Left lobe of liver (tissue), 2 donors: ENCODE measurements at places on chromosomes 4 and X. TPM values are rescaled to one million over a fixed set of nuclear protein-coding genes. Genes with fewer than 3 reads are reported as not detected.
A peak's percentile ranks its signal among the peaks of the same experiment; 100 is the strongest.

- DNase-seq, result no peak
These were observed 556.4 kb upstream of the CPEB2 start for GRCh38 chr4:14445882-14446281.

GRCh38 chrX:63275127-63275526 lies 76.0 kb downstream of the SPIN4 start:
- DNase-seq, result peak; percentile 43

DNA sequence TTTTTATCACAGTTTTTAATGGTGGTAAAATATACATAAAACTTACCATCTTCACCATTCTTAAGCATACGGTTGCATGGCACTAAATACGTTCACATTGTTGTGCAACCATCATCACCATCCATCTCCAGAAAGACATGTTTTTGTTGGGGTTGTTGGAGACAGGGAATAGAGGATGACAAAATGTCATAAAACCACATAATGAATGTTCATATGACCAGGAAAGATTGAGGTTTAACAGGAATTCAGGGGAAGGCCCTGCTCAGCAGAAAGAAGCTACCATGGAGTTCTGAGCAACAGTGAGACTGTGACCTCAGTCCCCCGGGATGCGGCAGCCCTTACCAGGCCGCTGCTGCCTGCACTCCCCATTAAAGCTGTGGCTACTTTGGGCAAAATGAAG lies 63.9 kb upstream of the TRIM2 start:
- no peak for DNase-seq

The CSAG3 gene
- total RNA-seq, result not detected

The CORIN gene
- total RNA-seq, result 0.20 TPM

GRCh38 chr4:101777431-101777830 lies 13.1 kb upstream of the BANK1 start:
- DNase-seq, result no peak

The ZMAT1 gene
- total RNA-seq, result 2.5 TPM

- DNase-seq, result no peak
These were observed 71.4 kb downstream of the RTL5 start for GRCh38 chrX:72060196-72060920.

- no peak for DNase-seq
These were observed 741 bp downstream of the HGFAC start for GRCh38 chr4:3442460-3442958.

GRCh38 chr4:88054901-88055300 lies 47.5 kb downstream of the PKD2 start:
- DNase-seq, result peak; percentile 74

DNA sequence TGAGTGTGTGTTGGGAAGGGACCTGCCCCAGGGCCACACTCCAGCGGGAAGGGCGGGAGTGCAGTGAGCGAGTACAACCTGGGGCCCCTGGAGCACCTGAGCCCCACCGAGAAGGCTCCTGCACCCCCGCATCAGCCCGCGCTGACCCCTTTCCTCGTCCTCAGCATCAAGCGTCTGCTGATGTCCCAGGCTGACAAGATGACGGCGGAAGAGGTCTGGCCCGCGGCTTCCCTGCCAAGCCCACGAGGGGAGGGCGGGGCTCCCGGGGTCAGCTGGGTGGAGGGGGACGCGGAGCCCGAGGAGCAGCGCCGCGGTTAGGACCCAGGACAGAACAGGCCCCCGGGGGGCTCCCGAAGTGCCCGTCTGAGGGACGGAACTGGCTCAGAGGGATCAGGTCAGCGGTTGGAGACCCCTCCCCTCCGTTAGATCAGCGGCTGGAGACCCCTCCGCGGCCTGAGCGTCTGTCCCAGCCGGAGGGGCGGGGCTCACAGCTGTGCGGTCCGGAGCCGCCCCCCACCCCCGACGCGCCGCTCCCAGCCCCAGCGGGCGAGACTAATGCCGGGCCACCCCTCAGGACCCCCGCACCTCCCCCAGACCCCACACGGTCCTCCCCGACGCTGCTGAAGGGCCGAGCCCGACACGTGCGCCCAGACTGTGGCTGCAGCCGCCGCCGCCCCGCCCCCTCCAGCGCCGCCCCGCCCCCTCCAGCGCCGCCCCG lies 6.7 kb downstream of the MYL5 start:
- DNase-seq, result no peak

The LRRC66 gene
- 0.18 TPM for total RNA-seq

- DNase-seq, result no peak
These were observed 44.4 kb downstream of the METTL14 start for GRCh38 chr4:118729287-118730286.

- no peak for DNase-seq
These were observed at the start of gene CXCL5 for GRCh38 chr4:73998040-73999011. TSS of gene CXCL5 (minus strand) at chr4:73998677. CDS start at chr4:73998581, 96 bp downstream.

DNA sequence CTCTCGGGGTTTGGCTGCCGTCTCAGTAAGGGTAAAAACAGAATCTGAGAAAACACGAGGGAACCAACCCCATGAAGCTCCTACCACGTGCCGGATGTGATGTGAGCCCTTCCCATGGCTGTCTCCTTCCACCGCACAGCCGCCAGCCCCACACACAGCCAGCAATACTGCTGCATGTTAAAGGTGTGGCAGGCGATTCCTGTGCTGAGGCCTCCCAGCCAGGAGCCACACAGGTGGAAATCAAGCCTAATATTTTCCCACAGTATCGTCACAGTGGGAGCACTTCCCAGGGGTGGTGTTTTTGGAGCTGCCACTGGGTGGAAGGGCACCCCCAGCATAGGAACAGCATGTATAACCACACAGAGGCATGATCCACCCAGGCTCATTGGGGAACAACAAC lies 77.5 kb downstream of the SLC2A9 start:
- no peak for DNase-seq

DNA sequence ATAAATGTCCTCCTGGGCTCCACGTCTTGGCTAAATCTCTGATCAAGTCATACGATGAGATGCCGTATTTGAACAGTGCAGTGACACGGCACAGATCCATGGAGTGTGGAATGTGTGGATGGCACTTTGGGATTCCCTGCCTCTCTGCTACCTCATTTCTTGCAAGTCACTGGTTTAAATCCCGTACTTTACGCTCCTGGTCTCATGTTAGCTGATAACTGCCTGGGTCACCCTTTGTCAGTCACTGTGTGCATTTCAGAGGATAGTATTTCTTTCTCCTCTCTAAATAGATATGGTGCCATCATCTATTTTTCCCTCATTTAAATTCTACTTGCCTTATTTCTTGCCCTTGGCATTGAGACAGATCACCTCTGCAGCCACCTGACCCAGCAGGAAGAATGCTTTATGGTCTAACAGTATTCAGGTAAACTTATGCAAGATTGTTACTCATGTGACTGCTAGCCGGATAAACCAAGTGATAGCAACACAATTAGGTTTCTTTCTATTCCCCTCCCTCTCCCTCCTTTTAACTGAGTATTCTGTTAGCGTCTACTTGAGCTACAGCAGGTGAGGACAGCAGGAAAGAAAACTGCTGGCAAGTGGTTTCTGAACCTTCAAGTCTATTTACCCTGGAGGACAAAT lies 2.8 kb downstream of the EGF start:
- DNase-seq, result no peak

The F8A2 gene
- total RNA-seq, result 7.7 TPM

DNA sequence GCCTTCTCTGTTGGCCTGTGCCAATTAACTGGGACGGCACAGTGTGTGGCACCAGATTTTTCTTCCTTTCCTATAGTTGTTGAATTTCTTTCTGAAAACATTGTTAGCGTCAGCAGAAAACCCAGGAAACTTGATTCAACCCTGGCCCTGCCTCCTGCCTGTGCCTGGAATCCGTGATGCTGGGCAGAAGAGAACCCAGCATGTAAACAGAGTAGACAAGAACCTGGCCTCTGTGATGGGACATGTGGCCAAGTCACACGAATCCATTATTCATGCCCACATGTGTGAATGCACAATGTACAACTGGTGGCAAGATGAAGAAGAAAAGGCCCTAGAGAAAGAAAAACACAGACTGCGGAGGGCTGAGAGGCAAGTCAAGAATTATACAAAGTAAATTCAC lies 111.4 kb downstream of the EFHC2 start:
- no peak for DNase-seq

The LGI2 gene
- total RNA-seq, result 0.13 TPM

GRCh38 chr4:150366487-150366999 lies 215.4 kb upstream of the MAB21L2 start:
- no peak for DNase-seq

The YIPF7 gene
- not detected for total RNA-seq

The HHIP gene
- total RNA-seq, result 5.8 TPM

DNA sequence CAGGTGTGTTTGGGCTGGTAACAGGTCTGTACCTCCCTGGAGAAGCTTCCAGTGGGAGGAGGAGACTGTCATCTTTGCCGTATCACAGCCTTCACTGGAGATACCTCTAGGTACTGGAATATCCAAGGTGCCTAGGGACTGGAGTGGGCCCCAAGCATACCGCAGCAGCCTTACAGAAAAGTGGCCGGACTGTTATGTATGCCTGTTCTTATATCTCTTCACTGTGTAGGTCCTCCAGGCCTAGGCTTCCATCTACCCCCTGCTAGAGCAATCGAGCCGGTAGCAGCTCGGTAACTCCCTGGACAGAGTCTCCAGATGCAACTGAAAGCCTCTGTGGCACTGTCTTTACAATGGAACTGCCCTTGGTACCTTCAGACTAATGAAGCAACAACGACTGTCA lies 277.4 kb upstream of the GRIA3 start:
- no peak for DNase-seq

GRCh38 chrX:48890934-48891401 lies 6.6 kb downstream of the TIMM17B start:
- no peak for DNase-seq

The MAGEA1 gene
- not detected for total RNA-seq

DNA sequence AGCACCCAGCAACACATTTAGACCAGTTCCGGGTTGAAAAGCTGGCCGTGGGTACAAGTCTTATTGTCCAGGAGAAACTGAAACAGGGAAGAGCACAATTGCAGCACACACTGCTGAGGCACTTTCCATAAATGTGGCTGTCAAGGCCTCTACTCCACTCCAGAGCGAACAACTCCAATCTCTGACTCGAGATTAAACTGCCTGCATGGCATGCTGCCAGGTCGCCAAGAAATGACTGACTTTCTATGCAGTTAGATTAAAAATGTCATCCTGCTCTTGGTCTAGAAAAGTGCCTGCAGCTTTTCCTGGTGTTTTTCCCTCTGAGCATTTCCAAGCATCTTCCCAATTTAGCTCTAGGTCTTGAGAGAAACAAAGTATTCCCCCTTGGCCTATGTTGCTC lies 260.6 kb upstream of the EMCN start:
- DNase-seq, result no peak

- no peak for DNase-seq
These were observed 73.8 kb downstream of the FAM184B start for GRCh38 chr4:17707671-17708070.

The PLXNB3 gene
- 1.4 TPM for total RNA-seq

DNA sequence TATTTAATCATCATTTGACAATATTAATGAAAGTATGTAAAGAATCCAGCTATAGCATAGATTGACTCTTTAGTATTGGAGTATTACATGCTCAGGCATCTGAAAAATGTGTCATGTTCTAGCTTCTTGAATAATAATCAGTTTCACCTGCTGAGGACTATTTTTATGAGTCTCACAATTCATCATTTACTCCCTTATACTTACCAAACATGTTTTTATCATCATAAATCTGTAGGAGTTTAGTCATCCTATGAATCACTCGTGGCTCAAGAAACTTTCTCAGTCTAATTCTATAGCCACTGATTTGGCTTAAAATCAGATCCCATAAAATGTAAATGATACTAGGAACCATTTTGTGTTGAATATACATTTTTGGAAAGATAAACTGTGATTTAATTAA lies 1616.1 kb downstream of the C4orf33 start:
- DNase-seq, result no peak

GRCh38 chrX:149515954-149516602 lies 11.0 kb upstream of the IDS start:
- DNase-seq, result no peak

- DNase-seq, result no peak
These were observed 127.9 kb downstream of the ZNF330 start for GRCh38 chr4:141348573-141348972.

DNA sequence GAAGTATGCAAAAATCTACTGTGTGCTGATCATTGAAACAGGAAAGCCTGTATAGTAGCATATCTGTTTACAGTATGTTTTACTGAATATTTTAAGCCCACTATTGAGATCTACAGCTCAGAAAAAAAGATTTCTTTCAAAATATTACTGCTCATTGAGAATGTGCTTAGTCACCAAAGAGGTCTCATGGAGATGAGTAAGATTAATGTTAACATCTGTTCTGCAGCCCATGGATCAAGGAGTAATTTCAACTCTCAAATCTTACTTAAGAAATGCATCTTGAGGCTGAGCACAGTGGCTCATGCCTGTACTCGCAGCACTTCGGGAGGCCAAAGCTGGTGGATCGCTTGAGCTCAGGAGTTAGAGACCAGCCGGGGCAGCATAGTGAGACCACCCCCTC lies 3.3 kb downstream of the RNF4 start:
- no peak for DNase-seq

- DNase-seq, result no peak
These were observed 212.9 kb downstream of the FAT4 start for GRCh38 chr4:125527681-125528080.

GRCh38 chr4:10736266-10736665 lies 51.7 kb upstream of the CLNK start:
- no peak for DNase-seq

DNA sequence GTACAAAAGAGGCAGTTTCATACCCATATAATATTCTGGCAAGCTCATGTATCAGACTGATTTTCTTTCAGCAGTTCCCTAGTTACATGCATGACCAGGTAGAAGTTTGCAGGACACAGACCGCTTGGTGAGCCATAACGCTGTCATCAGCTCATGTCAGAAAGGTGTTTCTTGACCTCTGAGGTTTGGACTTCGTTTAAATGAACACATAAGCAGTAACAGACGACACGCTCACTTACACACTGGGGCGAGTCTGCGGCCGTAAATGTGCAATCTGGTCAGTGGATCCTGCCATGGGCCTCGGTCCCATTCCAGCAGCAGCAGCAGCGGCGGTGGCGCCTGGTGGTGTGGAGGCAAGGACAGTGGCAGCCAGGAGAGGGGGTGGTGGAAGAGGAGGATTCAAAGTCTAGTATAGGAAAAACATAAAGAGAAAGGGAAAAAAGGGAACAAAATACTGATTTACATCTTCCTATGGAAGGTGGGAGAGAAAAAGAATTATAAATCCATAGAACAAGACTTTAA lies 111.9 kb upstream of the CBR4 start:
- DNase-seq, result no peak

The MAGEA11 gene
- total RNA-seq, result not detected

GRCh38 chrX:47563801-47564315 lies 2.9 kb downstream of the ARAF start:
- DNase-seq, result no peak

GRCh38 chrX:23134136-23134535 lies 134.4 kb downstream of the DDX53 start:
- no peak for DNase-seq

- no peak for DNase-seq
These were observed 32.5 kb downstream of the AFAP1 start for GRCh38 chr4:7907142-7907541.

DNA sequence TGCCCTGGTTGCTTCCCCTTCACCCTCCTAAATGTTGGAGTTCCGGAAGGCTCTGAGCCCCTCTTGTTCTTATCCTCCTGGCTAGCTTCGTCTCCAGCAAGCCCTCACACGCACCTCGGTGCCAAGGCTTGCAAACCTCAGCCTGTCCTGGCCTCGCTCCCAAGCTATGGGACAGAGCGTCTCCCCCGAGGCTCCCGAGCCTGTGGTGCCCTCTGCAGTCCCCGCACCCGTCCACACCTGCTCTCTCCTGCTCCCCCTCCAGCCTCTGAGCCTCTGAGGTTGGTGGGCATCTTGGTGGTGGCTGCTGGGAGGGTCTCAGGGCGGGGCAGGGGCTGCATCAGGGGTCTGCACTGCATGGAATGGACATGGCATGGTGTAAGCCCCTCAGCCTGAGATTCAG lies 63.2 kb downstream of the TRMT44 start:
- DNase-seq, result no peak

The ZFP42 gene
- total RNA-seq, result 0.15 TPM
